ENCODE measurements at places on chromosomes 7 and 10. TPM values are rescaled to one million over a fixed set of nuclear protein-coding genes. Genes with fewer than 3 reads are reported as not detected.

DNA sequence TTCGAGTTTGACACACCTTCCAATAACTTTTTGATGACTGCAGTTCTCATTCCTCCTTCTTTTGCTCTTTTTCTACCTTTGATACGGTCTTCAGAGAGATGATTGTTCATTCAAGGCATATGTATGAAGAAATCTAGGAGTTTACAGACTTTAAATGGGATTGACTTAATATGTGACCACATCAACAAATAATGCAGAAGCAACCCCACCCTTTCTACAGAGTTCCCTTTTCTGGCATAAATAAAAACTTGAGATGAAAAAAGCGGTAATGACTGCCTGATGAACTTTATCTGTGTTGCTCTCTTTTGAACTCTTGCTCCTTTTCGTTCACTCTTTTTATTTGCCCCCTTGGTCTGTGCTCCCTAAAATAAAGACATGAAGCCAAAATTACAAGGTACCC lies 161.7 kb downstream of the C7orf25 start:
- no peak for DNase-seq

- DNase-seq: no peak
Observed at GRCh38 chr7:117325836-117326235, 3.0 kb upstream of the WNT2 start.

- peak; percentile 84 for DNase-seq
Observed at GRCh38 chr7:131249003-131249402, 78.7 kb upstream of the MKLN1 start.

DNA sequence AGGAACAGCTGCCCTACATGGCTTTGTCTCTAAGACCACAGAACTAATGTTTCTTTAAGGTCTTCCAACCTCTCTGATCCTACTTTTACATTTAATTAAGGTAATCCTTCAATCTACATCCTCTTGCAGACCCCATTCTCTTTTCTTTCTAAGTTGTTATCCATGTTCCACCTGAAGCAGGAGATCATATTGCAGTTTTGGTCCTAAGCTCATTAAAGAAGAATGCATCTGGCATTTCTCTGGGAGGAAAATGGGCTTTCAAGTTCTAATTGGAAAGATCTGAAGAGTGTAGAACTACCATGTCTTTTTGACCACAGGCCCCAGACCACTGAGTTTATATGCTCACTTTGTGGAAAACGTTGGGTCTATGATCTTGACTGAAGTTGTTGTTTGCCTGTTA lies 111.2 kb downstream of the SEM1 start:
- no peak for DNase-seq

- DNase-seq: no peak
Observed at GRCh38 chr10:44393834-44394547, 9.1 kb upstream of the CXCL12 start.

DNA sequence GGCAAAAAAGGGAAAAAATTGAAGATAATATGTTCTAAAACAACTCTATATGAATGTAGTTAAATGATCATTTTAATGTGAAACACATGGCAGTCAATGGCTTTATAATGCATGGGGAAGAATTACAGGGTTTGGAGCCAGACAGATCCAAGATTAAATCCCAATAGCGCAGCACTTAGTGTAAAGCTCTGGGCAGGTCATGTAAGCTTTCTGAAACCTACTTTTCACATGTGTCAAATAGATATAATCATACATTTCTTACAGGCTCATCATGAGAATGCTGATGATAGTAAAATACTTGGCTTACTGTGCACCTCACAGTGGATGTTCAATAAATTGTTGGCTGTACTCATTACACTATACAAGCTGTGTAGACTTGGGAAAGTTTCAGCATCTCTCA lies 48.0 kb upstream of the ZNF365 start:
- DNase-seq: no peak

GRCh38 chr7:33880787-33881186 lies 24.6 kb upstream of the BMPER start:
- no peak for DNase-seq

DNA sequence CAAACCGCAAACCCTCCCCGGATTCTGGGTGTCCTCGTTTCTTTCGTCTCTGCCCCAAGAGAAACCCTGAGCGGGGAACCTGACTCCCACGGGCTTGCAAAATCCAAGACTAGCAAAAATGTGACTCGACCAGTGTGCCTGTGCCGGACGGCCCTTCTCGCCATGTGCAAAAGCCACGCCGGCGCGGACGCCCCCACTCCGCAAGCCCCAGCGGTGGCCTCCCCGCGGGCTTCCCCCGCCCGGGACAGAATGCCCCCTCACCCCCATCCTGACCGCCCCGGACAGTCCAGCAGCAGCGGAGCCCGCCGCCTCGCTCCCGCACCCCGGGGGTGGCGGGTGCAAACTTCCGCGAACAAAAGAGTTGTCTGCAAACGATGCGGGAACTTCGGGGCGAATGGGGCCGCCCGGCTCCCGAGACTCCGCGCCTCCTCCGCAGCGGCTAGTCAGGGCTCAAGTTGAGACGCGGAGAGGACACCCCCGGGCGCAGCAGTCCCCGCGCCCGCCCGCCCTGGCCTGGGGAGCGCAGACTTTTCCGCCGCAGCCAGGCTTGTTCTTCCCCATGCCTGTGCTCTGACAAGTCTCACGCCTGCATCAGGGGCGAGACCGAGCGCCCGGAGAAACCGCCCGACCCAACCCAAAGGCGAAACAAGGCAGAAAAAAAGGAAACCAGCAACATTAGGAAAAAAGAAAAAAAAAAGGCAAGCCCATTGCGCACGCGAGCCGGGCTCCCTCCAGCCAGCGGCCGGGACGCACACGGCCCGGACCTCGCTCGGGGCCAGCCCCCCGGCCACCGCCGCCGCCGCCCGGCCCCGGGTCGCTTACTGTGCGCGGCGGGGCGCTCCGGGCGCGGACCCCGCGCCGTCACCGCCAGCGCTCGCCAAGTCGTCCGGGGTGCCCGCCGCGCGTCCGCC lies 732 bp downstream of the FAM53B start:
- no peak for DNase-seq

DNA sequence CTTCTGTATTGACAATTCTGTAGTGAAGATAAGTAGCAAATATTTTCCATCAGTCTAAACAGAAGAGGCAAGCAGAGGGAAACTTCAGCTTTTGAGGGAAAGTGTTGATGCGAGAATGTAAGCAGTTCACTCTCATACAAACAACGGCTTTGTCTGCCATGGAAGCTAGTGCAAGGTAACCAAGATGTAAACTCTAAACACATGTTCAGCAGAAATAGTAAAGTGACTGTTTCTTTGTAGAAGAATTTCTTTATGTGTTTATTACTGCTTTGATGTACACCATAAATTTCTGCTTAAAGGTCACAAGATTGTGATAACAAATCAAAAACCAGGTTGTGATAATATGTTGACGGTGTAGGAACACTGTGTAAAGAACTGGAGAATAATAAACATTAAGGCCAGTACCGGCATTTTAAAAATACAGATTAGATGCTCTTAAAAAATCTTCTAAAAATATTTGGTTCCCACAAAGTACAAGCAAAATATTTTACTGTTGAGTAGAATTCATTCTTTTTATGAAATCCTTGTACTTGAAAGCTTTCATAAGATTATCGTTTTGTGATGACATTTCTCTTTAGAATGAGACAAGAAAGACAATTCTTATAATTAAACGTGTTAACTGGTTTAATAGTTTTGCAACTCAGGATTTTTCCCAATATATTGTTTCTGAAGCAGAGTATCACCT lies 34.2 kb downstream of the SEMA3C start:
- DNase-seq: no peak

GRCh38 chr7:141001122-141001521 lies 13.6 kb downstream of the MRPS33 start:
- DNase-seq: no peak

- DNase-seq: no peak
Observed at GRCh38 chr10:69232252-69232651, 12.1 kb downstream of the HKDC1 start.

GRCh38 chr7:29127527-29127926 lies 18.8 kb downstream of the CPVL start:
- no peak for DNase-seq

- no peak for DNase-seq
Observed at GRCh38 chr7:42720012-42720411, 191.9 kb downstream of the C7orf25 start.

- DNase-seq: no peak
Observed at GRCh38 chr10:113329121-113329596, 223.7 kb upstream of the HABP2 start.

GRCh38 chr7:33754933-33755928 lies 150.1 kb upstream of the BMPER start:
- no peak for DNase-seq

DNA sequence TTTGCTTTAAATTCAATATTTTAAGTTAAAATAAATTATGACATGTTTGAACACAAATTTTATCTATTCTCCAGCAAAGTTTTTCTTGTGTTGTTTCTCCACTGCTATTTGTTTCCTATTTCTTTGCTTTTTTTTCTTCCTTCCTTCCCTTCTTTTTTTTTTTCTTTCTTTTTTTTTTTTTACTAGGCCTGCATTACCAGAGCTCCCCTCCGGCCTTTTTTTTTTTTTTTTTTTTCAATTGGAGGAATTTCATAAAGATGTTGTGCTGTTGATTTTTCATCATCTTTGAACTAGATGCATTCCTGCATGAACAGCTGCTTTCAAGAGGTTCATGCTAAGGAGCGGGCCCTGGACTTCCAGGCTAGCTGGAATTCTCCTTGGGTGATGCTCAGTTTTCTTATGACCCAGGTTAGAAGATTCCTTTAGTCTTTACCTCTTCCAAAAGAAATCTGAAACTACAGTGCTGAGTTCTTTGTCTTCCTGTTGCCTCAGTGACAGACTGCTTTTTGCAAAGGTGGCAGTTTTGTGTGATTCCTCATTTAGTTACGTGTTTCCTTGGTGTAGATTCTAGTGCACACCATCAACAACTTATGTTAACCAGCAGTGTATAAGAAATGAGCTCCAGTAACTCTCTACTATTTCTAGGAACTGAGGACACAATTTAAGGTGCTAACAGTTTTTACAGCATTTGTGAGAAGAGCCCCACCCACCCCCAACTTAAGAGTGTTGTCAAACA lies 4.8 kb upstream of the CAMK1D start:
- DNase-seq: no peak

GRCh38 chr7:104926601-104927041 lies 87.4 kb upstream of the KMT2E start:
- DNase-seq: no peak

GRCh38 chr7:138257459-138258196 lies 181.4 kb downstream of the AKR1D1 start:
- peak; percentile 63 for DNase-seq

DNA sequence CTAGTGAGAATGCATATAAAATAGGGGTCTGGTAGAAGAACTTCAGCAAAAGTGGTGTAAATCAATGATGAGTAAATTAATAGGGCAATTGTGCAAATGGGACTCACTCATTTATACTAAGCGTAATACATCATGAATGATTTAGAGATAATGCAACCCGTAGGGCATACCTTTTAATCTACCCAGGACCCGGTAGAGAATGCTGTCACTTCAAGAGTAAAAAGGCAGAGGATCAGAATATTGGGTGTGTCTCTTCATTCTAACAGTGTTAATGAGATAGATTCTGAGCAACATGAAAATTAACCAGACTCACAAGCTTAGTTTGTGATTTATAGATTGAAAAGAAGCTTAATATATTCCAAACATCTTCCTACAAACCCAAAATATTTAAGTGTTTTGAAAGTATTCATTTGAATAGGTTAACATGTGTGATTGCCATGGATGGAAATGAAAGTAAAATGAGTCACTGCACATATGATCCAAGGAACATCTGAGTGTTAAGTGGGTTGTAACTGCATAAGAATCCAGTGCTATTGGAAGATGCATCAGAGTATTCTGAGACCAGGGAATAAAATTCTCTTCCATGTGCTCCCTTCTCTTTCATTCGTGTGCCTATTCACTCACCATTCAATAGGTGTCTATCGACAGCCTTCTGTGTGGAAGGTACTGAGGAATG lies 690.6 kb downstream of the AUTS2 start:
- DNase-seq: no peak

- no peak for DNase-seq
Observed at GRCh38 chr10:77087366-77087765, 550.2 kb downstream of the KCNMA1 start.

- no peak for DNase-seq
Observed at GRCh38 chr10:122699796-122700455, at the start of gene C10orf120. C10orf120 (minus strand) TSS chr10:122699846; CDS start chr10:122699790, 56 bp downstream.

GRCh38 chr7:12701433-12701832 lies 14.0 kb downstream of the ARL4A start:
- no peak for DNase-seq

DNA sequence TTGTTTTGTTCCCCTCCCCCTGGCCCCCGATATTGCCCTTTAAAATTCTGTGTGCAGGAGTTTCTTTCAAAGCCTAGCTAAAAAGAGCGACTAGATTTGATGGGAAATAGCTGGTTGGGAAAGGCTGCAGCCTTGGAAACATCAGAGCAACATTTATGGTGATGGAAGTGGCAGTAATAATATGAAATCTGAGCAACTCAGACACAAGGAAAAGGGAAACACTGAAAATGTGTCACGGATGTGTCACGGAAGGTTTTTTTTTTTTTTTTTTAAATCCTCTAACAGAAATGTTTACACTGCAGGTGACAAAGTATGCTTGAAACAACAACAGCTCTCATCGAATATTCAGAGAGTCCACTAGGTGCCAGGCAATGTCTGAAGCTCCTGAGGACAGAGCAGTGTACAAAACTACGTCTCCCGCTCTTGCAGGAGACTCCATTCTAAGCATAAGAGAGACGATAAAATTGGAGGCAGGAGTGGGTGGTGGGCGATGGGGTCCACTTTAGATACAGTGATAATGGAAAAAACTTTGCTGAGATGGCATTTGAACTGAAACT lies 143.0 kb downstream of the RSU1 start:
- no peak for DNase-seq

DNA sequence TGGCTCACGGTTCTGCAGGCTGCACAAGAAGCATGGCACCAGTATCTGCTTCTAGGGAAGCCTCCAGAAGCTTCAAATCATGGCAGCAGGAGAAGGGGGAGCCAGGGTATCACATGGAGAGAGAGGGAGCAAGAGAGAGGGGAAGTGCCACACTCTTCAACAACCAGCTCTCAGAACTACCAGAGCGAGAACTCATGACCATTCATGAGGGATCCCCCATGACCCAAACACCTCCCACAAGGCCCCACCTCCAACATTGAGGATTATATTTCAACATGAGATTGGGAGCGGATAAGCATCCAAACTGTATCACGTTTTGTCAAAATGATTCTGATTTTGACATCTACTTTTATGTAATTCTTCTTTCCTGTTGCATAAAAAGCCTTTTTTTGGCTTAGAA lies 38.5 kb downstream of the CREM start:
- no peak for DNase-seq

Gene SERPINE1
- 40.8 TPM for total RNA-seq

Gene SPDYE9
- not detected for total RNA-seq

Gene SRRT
- total RNA-seq: 33.4 TPM

Gene KIFBP
- total RNA-seq: 36.4 TPM

Gene PIK3CG
- 3.0 TPM for total RNA-seq

Gene PRLHR
- not detected for total RNA-seq

Gene CRYGN
- not detected for total RNA-seq

Gene RBM17
- total RNA-seq: 30.1 TPM

Gene PURB
- total RNA-seq: 10.0 TPM

Gene WNT2
- 6.5 TPM for total RNA-seq

Gene MRC1
- total RNA-seq: 26.0 TPM

Gene LRRC18
- not detected for total RNA-seq

Gene CALY
- 0.98 TPM for total RNA-seq

Gene CPXM2
- 8.3 TPM for total RNA-seq

Gene RADIL
- 7.7 TPM for total RNA-seq

Gene EDRF1
- 11.4 TPM for total RNA-seq
